ENCODE measurements at places on chromosomes 11 and 22.

DNA sequence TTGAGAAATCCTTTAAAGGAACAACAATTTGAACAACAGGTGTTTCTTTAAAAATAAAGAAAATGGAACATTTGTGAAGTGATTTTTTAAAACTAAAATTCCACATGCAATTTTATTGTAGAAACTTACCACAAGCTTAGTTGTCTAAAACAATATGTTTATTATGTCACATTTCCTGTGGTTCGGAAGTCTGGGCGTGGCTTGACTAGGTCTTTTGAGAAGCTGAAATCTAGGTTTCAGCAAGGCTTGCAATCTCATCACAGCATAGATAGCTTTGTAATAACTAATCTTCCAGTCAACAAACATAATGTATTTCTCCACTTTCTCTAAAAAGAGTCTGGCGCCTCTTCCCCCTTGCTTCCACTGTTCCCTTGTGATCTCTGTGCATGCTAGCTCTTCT lies 27.0 kb downstream of the MS4A6A start:
- DNase-seq, result no peak

DNA sequence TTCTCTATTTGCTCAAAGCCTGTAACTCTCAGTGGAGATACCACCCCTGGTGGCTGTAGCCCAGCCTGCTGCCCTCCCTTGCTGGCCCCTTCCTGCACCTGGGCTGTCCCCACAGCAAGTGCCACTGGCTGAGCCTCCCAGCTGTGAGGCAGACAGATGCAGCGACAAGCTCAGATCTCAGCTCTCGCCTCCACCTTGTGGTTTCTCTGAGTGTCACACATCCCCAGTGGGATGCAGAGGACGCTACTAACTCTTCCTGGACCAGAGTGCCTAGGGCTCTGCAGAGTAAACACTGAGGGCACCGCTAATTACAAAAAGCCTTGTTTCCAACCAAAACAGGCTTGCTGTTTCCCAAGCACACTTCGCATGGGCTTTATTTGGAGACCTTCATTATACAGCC lies 8.9 kb downstream of the YPEL1 start:
- DNase-seq, result peak; percentile 63

GRCh38 chr22:32823024-32823730 lies 21.7 kb downstream of the TIMP3 start:
- peak; percentile 19 for DNase-seq

DNA sequence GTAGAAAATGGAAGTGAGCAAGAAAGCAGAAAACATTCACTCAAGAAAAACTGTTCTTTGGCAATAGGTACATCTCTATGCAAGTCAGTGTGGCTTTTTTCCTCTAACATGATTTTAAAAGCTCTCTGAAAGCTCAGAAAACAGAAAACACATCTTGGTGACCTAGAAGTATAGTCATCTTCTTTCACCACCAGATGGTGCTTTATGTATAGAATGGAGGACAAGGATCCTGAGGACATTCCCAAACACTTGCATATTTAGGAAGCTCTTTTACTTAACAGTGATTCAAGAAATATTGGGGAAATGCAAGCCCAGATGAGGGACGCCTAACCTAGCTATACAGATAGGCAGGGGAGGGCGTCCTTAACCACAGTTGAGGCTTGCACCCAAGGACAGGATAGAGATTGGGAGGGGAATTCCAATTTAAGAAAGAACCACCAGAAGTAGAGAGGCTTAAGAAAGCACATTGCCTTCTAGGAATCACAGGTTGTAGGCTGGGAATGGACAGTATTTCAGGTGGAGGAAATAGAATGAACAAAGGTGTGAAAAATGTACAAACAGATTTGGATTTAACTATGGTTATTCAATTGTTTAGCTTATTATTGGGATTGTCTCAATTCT lies 13.8 kb upstream of the CCDC81 start:
- DNase-seq, result no peak

GRCh38 chr11:40291329-40291728 lies 1168.1 kb downstream of the LRRC4C start:
- DNase-seq, result no peak

GRCh38 chr11:47641600-47642098 lies 710 bp downstream of the MTCH2 start:
- no peak for DNase-seq

- DNase-seq, result no peak
Observed at GRCh38 chr22:19648419-19648929, 65.8 kb upstream of the SEPTIN5 start.

DNA sequence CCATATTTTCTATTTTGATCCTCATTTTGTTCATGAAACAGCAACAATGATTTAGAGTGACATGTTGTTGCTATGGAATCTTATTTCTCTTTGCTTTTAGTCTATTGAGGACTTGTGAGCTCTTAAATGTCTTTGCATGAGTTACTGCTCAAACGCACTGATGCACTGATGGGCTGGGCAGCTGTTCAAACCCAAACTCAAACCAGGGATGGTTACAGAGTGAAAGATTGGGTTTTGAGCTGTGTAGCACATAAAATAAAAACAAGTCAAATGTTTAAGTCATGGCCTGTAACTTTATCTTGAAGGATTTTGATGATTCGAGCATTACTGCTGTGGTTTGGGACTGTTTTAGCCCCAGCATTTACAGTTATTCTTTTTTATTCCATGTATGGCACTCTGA lies 20.1 kb upstream of the NCAM1 start:
- DNase-seq, result no peak

- no peak for DNase-seq
Observed at GRCh38 chr22:20392983-20393704, 807 bp upstream of the ZNF74 start.

DNA sequence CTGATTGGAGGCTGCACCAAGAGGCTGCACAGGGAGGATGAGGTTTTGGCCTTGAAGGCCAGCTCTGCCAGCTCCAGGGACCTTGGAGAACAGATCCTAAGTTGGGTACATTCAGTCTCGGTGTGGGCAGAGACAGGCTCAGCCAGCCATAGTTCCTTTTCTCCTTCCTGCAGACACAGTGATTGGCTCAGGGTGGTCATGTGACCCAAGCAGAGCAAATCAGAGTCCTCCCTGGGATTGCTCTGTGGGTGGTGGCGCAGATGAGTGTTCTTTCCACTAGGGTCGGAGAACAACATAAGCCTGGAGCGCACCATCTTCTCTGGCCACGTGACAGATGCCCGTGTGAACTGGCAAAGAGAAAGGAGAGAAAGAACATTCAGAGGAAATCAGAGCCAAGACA lies 47.1 kb upstream of the CCND1 start:
- DNase-seq, result peak; percentile 13

GRCh38 chr11:12285106-12285505 lies 92.3 kb upstream of the PARVA start:
- DNase-seq, result no peak

DNA sequence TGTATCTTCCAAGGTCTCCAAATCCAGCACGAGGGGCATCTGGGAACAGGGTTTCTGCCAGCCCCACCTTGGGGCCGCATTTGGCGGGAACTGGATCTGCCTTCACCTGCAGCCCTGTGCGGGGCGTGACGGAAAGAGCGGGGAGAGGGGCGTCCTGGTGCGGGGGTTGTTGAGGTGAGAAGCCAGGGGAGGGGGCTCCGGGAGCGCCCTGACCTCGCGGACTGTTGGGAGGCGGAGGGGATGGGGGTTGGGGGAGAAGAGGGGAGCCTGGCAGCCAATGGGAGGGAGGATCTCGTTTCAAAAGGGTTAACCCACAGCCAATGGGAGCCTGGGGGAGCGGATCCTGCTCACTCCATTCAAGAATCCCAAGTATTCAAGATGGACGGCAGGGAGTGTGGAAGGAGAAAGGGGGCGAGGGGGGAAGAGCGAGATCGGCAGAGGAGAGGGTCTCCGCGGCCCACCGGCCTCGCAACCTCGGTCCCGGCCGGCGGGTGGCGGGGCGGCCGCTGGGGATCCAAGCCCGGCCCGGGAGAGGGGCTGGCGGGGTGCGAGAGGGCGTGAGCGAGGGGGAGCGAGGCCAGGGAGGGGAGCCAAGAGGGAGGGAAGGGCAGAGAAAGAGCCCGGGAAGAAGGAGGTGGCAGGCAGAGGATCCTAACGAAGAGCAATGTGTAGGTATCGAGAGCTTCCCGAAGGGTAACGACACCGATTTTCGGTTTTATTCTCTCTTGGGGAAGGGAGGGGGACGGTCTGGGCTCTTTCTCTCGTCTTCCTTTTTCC lies 11.5 kb downstream of the YPEL4 start:
- DNase-seq, result no peak

DNA sequence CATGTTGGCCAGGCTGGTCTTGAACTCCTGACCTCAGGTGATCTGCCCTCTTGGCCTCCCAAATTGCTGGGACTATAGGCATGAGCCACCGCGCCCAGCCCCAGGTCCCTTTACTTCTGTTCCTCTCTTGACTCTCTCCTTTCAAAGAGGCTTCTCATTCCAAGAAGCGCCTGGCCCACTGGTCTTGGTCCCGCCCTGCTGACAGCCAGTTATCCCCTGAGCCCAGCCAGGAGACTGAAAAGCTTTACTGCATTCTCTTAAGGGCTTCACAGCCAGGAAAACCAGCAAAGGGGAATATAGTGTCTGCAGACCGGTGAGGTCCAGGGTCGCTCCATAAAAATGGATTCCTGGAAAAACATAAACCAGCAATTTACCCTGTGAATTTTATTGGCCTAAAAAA lies 68.3 kb downstream of the NFAM1 start:
- no peak for DNase-seq

DNA sequence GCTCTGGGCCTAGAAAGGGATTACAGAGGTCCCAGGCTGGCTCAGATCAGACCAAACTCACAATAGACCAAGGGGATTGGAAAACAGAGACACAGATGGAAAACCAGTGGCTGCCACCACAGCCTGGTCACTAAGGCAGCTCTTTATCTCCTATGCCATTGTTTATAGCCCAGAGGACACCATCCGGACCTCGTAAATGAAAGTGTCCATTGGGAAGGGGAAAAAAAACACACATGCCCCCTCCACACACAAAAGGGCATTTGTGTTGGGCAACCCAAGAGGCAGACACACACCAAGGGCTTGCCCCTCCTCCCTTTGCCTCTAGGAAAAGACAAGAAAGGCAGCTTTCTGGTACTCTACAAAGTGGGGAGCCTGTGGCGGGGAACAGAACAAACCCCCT lies 85.9 kb downstream of the GAB2 start:
- DNase-seq, result no peak

- DNase-seq, result peak; percentile 1
Observed at GRCh38 chr11:44630511-44631210, 65.2 kb downstream of the CD82 start.

GRCh38 chr11:46978005-46978491 lies 41.5 kb downstream of the CSTPP1 start:
- no peak for DNase-seq

GRCh38 chr11:59727426-59727825 lies 13.8 kb upstream of the OR10V1 start:
- no peak for DNase-seq

- peak; percentile 63 for DNase-seq
Observed at GRCh38 chr11:32829680-32830412, at the start of gene PRRG4. PRRG4 (plus strand) TSS chr11:32829927; CDS start chr11:32830530, 603 bp downstream.

DNA sequence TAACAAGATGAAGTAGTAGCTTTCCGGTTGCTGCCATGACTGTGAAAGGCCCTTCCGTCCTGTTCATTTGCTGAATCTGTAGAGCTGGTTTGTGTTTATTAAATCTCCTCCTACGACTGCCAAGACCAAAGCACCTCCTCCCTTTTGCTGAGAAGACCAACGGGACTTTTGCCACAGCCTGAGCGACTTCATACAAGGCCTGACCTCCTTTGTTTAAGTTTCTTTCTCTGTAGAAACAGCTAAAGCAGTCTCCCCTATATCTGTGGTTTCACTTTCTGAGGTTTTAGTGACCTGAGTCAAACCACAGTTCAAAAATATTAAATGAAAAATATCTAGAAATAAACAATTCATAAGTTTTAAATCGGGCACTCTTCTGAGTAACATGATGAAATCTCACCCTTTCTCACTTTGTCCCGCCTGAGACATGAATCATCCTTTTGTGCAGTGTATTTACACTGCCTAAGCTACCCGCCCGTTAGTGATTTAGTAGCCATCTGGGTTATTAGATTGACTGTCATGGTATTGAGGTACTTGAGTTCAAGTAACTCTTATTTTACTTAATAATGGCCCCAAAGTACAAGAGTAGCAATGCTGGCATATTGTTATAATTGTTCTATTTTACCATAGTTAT lies 119.1 kb upstream of the LRRC4C start:
- no peak for DNase-seq

- no peak for DNase-seq
Observed at GRCh38 chr11:100855466-100856067, 168.5 kb downstream of the ARHGAP42 start.

GRCh38 chr22:44622147-44622427 lies 79.9 kb upstream of the PRR5 start:
- DNase-seq, result peak; percentile 40

DNA sequence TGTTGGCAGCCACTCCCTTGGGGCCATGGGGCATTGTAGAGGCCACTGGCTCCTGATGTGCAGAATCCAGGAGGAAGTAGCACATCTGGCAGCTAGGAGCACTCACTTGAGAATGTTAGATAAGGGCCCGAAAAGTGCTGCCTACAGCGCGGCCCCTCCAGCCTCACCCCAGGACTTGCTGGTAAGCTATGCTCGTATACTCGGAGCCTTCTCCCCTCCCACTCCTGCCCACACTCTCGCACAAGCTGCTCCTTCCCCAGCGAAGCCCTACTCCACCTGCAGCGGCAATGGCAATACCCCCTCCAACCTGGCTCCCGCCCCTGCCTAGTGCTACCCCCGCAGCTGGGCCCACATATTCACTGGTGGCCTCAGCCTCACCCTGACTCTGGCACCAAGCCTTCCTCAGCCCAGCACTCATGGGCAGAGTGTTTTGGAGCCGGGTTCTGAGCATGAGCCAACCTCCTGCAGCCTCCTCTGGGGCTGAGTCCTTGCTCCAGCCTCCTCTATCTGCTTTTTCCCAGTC lies 47.7 kb downstream of the PDE2A start:
- no peak for DNase-seq

DNA sequence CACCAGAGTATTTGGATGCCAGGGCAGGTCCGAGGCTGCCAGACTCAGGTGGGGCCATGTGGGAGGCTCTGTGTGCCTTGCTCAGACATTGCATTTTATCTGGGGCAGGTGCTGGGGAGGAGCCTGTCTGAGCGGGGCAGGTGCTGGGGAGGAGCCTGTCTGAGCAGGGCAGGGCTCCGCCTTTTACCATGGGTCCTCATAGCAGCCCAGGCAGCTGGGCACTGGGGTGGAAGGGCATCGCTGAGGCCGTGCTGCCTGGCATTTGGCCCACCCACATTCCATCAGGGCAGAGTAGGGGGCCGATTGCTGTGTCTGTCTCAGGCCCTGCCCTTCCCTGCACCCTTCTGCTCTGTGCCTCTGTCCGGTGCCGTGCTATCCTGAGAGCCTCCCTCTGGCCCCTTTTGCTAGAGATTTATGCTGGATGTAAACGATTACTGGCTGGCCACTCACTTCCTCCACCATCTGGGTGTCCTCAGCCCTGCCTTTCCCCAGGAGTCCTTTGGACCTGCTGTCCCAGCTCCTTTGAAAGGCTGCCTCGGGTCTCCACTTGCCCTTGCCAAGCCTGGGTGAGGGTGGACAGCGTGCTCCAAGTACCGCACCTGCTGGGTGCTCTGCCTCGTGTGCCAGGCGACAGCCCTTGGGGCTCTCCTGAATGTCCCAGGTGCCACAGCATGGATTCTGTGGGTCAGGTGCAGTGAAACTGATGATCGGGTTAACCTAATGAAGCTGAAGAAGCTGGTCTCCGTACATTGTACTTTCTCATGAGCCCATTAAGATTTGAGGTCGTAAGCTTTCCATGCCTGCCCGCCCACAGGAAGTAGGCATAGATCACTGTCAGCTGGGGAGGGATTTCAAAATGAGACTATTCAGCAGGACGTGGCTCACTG lies 281.6 kb downstream of the TBC1D22A start:
- DNase-seq, result no peak

GRCh38 chr11:18137186-18137800 lies 4.9 kb downstream of the MRGPRX3 start:
- DNase-seq, result no peak
